Osteoblast (primary cell): ENCODE measurements at places on chromosomes 2 and 18.
A peak's percentile ranks its signal among the peaks of the same experiment; 100 is the strongest.

- no peak for DNase-seq
These were observed 53.2 kb downstream of the PHLPP1 start for GRCh38 chr18:62768558-62768943.

- no peak for DNase-seq
These were observed 42.3 kb downstream of the KCTD1 start for GRCh38 chr18:26506012-26506411.

DNA sequence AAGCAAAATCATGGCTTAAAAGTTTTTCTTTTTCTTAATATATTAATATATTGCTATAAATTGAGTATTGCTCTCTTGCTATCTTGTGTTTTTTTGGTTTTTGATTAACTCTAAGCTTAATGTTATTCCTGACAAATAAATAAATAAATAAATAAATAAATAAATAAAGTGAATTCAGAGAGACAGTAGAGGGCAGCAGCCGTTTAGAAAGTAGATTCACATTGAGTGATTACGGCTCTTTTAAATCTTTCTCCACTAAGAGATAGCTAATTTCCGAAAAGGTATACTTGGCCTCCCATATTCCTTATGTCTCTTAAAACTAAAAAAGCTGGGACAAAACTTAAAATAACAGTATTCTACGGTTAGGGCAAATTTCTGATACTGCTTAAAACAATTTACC is 34.3 kb downstream of the MSH2 start:
- no peak for DNase-seq

DNA sequence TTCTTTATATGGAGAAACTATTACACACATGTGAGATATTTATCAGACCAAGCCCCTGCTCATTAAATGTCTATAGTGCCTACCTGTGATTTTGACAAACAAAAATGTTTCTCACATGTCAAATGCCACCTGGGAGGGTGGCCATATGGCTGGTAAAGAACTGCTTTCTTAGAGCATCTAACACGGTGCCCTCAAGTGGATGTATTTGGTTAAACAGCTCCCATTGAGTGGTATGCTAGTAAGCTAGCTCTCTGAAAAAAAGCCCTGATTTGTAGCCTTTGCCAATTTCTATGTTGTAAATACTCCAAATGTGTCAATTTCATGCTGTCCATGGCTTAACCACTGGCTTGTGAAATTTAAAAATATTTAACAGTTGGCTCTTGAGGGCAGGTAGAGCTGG is 94.6 kb downstream of the PMAIP1 start:
- no peak for DNase-seq

GRCh38 chr2:206075113-206075512 is 10.9 kb downstream of the INO80D start:
- DNase-seq: no peak

DNA sequence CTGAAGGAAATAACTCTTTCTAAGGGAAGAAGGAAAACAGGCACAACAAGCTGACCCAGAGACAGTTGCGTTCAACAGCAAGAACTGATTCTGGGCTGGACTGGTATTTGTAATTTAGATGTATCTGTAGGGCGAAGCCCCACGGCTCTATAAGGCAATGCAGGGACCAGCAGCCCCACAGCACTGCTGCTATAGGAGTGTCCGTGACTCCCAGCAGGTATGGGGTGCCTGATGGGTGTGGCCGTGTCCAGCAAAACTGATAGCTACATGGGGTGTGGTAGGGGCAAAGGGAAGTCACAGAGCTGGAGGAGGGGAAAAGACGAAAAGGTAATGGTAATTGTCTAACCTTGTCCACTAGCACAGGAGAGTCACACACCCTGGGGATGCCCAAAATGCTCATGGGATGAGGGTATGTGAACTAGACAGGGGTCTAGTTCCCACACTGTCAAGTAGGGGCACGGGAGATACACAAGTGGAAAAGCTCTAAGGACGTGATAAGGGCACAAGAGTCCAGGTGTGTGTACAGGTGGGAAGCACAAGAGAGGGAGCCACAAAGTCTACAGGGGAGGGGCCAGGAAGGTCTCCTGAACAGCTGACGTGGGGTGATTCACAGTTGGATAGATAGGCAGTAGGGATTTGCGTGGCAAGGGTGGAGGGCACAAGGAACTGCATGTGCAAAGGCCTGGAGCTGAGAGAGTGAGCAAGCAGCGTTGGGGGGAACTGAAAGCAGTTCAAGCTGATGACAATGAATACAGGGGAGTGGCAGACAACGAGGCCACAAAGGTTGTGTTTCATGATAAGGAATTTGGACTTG is 48.5 kb upstream of the ASPRV1 start:
- DNase-seq: peak; percentile 36

GRCh38 chr18:10437837-10438236 is 16.6 kb upstream of the APCDD1 start:
- no peak for DNase-seq

DNA sequence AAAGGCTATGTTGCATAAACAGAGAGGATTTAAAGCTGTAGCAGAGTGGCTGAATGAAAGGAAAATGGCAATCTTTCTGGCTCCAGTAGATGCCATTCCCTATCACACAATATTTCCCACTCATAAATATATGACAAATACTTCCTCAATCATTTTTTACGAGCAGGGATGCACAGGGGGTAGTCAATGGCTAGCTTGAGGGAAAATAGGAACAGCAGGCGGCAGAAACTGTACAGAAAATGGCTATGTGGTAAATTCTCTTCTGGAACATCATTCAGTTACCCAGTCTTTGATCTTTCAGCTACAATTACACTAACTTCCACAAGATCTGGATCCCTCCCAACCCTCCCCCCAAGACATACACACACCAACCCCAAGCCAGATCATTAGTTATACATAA is 127.2 kb downstream of the OLA1 start:
- DNase-seq: no peak

DNA sequence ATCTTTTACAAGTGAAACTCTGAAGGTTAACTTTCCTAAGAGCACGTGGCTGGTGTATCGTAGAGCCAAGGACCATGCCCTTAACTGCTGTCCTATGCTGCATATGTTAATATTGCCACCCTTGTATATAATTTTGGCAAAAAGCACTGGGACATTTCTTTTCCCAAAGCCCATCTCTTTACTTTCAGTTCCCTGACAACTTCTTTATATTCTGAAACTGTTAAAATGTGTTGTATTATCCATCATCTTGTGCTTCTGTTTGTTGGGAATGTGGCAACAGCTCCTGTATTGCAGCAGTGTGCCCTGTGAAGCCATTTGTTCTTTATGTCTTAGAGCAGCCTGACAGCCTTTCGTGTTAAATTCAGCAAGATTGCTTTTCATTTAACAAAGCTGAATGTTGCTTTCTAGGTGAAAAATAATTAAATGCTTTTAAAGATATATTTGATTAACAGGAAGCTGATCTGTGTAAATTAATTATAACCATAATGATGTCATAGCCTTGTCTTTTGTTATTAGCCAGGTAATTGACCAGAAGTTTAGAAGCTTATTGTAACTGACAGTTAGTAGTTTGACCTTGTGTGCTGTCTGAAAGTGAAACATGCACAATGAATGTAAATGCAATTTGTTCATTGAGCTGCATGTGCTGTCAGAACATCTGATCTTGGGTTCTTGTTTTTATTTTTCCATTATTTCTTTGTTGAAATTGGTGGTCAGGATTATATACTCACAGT is 9.7 kb downstream of the RHBDD1 start:
- no peak for DNase-seq

- peak; percentile 89 for DNase-seq
These were observed 12.3 kb upstream of the SNTG2 start for GRCh38 chr2:938181-939005.

GRCh38 chr2:27954771-27955383 is 64.3 kb downstream of the BABAM2 start:
- DNase-seq: no peak

- DNase-seq: no peak
These were observed 446.8 kb downstream of the EIPR1 start for GRCh38 chr2:2930841-2931240.

- no peak for DNase-seq
These were observed 16.9 kb downstream of the HNMT start for GRCh38 chr2:137981112-137981656.

DNA sequence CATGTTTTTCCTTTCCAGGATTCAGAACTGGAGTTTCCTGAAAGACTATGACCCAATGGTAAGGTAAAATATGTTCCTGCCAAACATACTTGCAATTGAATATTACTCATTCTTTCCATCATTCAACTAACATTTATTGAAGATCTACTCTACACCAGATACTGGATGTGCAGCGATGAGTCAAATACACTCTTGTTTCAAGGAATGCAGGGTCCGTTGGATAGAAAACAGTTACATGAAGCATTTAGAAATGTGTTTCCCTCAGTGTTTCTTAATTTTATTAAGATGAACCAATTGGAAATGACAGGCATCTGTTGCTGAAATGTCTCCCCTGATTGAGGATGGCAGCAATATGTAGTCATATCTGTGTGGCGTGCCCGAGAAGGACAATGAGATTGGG is 14.8 kb upstream of the SLC66A3 start:
- DNase-seq: peak; percentile 89

GRCh38 chr2:173441222-173441621 is 86.5 kb downstream of the CDCA7 start:
- no peak for DNase-seq

DNA sequence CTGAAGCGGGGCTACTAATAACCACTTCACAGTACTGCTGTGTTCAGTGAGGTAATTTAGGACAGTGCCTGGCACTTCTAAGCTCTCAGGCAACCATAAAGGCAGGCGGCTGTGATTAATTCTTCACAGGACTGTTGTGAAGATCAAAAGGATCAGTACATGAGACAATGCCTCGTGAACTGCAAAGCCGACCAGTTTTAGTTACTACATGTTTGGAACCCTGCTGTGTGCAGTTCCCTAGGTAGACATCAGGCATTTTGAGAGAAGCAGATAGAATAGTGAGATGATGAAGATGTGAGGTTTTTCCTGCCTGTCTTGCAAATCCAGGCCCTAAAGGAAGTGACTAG is 19.1 kb downstream of the EFHD1 start:
- DNase-seq: no peak

DNA sequence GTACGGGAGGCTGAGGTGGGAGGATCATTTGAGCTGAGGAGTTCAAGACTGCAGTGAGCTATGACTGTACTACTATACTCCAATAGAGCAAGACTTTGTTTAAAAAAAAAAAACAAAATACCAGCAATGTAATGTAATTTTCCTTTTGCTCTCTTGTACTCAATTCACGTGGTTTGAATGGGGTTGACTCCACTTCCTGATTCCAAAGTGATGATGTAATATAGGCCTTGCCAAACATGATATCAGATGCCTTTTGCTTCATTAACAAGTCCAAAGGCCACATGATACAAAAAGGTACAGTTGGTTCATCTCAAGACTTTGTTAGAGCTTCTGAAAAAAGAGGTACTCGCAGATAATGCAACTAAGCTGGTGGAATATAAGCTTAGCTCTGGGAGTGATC is 321.8 kb downstream of the ZEB2 start:
- DNase-seq: peak; percentile 15
